Stimulated activated CD8-positive, alpha-beta memory T cell treated with anti-CD3 and anti-CD28 coated beads, Interleukin-4, amount 100 ng/mL, for 4 hours (primary cell): ENCODE measurements at places on chromosomes 7 and 10.

GRCh38 chr10:70478191-70479164 is at the start of gene PALD1:
Gene PALD1, plus strand, starts transcription at chr10:70478767. Its CDS starts 47,185 bp downstream, at chr10:70525952.
- peak; percentile 33 for DNase-seq

DNA sequence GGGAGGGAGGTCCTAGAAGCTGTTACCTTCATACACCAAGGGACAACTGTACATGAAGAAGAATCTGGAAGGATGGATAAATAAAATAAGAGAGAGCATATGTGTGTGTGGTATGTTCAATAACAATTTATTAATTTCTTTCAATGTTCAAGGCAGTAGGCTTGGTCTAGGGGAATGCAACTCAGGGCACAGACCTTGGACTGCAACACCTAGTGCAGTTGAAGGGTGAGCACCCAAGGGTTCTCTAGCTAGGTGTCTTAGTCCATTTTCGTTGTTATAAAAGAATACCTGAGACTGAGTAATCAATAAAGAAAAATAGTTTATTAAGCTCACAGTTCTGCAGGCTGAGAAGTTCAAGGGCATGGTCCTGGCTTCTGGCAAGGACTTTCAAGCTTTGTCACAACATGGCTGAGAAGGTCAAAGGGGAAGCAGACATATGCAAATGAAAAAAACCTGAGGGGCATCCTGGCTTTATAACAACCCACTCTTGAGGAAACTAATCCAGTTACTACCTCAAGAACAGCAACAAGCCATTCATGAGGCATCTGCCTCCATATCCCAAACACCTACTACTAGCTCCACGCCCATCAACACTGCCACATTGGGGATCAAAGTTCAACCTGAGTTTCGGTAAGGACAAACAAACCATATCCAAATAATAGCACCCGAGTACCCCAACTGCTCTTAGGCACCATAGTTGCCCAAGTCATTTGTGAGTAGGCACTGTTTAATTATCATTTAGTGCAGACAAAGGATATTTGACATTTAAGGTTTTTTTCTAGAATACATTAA is 15.7 kb upstream of the SGCE start:
- DNase-seq = no peak

DNA sequence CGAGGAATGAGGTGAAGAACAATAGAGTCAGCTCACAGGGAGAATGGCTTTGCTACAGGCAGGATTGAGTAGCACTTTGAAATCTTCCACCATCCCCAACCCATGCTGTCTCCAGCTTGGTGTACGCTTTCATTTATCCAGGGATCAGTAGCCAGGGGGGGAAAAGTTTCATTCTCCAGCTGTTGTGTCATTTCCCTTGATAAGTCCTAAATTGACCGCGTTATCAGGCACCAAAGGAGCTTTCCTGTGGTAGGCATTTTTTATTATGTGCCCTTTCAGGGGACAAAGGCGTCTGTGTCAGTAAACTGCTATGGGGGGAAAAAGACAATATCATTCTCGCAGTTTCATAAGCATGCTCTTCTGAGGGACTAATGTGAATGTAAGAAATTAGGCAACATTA is 106.6 kb upstream of the YAE1 start:
- DNase-seq = no peak

DNA sequence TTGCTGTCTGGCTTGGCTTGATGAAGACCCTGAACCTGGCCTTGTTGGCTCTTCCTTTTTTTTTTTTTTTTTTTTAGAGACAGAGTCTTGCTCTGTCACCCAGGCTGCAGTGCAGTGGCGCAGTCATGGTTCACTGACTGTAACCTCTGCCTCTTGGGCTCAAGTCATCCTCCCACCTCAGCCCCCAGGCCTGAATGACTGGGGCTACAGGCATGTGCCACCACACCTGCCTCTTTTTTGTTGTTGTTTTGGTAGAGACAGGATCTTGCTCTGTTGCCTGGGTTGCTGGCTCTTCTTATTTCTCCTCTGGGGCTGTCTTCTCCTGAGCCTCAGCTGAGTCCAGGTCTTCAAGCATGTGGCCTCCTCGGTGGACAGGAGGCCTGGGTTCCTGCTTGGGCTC is 44.7 kb downstream of the PRF1 start:
- DNase-seq = no peak

DNA sequence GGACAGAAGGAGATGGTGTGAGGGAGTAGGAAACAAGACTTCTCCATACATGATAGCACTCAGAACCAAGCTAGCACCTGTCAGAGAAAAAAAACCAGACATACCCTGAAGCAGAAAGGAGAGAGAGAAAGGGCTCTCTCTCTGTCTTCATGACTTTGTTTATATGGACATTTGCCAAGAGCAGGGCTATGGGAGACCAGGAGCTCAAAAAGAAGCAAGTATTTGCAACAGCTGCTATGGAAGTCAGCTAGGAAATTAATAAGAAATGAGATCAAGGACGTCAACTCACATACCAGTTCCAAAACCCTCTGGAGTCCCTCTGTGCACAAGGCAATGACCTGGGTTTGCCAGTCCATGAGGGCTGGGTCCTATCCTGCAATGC is 111.6 kb downstream of the SGMS1 start:
- DNase-seq = no peak

- no peak for DNase-seq
These were observed 22.0 kb downstream of the VWA2 start for GRCh38 chr10:114261076-114261475.

DNA sequence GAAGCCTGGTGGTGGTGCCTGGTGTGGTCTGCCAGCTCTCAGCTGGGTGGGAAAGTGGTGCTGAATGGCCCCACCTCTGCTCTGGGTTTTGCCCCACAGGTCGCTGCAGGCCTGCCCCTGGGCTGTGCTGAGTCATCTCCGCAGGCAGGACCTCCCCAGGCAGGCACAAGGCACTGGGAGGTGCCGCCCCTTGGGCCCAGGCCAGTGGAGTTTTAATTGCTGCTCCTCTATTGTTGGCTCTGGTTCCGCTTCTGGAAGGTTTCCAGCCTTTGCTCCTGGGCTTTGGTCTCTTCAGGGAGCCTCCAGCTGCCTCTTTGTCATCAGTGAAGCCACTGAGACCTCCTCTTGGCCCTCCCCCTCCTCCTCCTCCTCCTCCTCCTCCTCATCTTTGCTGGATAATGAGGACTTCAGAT is 180.3 kb upstream of the GRB10 start:
- DNase-seq = no peak

DNA sequence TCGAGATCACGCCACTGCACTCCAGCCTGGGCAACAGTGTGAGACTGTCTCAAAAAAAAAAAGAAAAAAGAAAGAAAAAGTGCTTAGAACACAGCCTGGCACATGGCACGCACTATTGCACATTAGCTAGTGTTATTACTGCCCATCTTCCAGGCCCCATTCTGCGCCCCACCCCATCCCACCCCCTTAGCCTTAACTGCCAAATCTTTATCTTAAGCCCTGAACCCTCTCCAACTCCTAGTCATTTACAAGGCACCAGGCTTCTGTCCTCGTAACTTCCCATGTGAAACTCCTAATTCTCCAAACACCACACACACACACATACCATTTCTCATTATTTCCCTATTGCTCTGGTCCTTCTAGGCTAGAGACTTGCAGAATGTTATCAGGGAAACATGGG is 4.8 kb downstream of the FRAT2 start:
- DNase-seq = no peak

GRCh38 chr10:3398825-3399646 is 226.5 kb upstream of the PITRM1 start:
- DNase-seq = no peak

DNA sequence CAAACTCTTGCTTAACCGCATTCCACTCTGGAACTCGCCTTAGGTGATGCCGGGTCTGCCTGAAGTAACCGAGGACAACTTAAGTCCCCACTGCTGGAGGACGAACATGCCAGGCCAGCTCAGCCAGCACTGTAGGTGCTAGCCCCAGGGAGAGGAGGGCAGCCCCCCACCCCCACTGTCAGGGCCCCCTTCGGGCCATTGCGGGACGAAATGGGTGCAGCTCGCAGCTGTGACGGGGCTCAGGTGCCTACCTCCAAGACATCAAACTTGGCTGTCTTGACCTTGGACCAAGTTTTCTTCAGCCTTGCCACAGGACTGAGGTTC is 60.4 kb downstream of the CSGALNACT2 start:
- no peak for DNase-seq

DNA sequence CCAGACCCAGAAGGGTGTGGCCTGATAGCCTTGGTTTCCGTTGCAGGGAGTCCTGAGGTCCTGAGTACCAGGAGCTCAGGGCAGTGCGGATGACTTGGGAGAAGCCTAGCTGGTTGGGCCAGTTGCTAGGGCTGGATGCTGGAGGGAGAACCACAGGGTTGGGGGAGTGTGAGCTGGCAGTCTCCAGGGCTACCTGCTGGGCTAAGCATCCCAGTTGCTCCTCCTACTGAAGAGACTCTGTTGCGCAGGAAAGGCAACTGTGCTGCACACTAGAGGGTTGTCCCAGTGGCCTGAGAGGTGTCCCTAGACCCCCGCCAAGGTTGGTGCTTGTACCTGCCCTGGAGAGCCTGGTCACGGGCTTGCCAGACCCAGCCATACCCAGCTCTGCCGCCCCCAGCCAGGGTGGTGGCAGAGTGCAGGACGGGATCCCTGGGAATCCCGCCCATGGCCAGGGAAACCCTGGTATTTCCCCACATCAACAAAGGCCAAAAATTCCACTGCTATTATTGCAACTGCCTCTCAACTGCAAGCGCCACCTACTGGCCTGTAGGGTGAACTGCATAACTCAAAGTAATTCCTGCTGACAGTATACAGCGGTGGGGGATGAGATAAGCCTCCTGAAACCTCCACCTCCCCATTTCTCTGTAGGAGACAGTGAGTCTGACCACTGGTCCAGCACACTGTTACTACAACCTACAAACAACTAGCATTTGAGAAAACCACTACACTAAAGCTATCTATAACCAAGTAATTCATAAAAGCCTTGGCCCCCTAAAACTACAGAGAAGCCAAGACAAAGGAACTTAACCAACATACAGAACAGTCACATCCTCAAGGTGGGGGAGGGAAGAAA is 67.6 kb upstream of the DDC start:
- DNase-seq = peak; percentile 23

DNA sequence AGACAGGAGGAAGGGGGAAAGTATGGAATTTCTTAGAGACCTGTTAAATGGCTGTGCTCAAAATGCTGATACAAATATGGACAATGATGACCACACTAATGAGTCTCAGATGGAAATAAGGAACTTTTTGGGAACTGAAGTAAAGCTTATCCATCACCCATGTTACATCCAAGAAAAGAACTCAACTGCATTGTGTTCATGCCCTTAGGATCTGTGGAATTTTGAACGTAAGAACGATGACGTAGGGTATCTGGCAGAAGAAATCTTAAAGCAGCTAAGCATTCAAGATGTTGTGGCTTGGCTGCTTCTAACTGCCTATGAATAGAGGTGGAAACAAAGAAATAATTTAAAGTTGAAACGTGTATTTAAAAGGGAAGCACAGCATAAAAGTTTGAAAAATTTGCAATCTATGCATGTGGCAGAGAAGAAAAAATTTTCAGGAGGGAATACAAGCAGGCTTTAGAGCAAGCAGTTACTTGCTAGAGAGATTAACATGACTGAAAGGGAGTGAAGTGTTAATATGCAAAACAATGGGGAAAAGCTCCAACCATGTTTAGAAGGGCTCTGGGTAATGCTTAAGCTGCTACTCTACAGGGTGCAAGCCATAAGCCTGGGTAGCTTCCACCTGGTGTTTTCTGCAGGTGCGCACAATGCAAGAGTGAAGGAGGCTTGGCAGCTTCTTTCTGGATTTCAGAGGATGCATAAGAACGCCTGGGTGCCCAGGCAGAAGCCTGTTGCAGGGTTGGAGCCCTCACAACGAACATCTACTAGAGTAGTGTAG is 499.7 kb upstream of the SEMA3D start:
- no peak for DNase-seq

- no peak for DNase-seq
These were observed 68.0 kb downstream of the SLC29A4 start for GRCh38 chr7:5350600-5351385.

DNA sequence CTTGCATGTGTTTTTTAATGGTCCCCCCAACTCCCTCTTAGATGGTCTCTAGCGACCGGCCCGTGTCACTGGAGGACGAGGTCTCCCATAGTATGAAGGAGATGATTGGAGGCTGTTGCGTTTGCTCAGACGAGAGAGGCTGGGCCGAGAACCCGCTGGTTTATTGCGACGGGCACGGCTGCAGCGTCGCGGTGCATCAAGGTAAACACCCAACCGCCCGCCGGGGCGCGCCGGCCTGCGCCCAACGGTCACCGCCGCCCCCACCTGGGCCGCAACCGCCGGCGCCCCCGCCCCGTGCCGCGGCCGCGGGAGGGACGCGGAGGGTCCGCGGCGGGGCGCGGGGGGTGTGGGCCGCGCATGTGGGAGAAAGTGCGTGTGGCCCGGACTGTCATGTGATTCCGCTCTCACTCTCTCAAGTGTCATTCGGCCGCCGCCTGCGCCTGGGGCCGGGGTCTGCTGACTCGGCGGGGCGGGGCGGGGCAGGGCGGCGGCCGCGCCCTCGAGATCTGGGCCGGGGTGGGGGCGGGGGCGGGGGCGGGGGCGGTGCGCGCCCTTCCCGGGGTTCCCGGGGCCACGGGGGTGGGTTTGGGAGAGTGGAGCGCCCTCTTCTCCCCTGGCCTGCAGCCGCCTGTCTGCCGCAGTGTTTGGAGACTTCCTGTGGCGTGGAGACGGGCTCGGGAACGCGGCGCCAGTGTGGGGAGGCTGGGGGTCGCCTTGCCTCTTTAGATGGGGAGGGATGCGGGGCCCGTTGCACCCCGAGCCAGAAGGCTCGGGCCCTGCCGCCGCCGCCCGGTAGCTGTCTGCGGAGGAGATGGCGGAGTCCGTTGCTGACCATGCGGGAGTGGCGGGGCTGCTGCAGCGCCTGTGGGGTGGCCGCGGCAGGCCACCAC is 817 bp downstream of the MLLT10 start:
- no peak for DNase-seq

- DNase-seq = no peak
These were observed 47.4 kb downstream of the SGMS1 start for GRCh38 chr10:50576245-50576815.

DNA sequence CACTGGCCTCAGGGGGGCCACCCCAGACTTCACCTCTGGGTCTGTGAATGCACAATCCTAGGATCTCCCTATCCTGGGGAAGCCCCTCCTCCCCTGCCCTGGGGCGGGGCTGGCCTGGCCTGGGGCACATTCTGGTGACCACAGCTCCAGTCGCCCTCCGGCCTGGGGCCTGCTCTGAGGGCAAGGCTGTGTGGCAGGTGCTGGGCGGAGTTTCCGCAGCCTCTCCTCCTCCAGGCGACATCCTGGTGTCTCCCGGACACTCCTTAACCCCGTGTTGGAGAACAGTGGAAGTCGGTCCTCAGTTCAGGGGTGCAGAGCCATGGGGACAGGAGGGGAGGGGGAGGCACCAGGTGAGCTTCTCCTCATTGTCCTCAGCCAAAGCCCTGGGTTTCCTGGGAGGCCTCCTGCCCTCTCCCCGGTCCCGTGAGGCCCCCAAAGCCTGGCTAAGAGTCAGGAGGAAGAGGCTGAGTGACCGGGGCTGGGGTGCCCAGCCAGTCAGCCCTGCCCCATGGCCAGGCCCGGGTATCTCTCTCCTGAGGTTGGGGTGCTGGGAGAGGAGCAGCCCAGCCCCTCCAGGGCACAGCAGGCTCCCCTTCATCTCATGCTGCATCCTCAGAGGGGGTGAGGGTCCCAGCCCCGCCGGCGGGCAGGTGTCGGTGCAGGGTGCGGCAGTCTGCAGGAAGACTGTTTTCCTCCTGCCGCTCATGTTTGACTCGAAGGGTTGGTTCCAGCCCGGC is 22.6 kb downstream of the UNCX start:
- DNase-seq = no peak

GRCh38 chr10:9853405-9854355 is 1164.0 kb upstream of the CELF2 start:
- no peak for DNase-seq
